Vagina (tissue), 2 donors: ENCODE measurements at places on chromosomes 5 and 9.

DNA sequence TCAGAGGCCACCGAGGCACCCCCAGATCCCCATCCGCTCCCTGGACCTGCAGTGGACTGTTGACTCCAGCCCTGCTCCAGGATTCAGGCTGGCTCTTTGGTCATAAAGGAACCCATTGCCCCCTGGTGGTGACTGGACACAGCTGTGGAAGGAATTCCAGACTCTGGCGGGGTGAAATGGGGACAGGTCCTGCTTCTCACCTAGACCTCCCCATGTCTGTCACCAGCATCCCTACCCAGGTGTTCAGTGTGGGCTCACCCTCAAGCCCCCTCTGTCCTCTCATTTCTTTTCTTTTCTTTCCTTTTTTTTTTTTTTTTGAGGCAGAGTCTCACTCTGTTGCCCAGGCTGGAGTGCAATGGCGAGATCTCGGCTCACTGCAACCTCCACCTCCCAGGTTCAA lies 25.5 kb upstream of the STXBP1 start:
- no peak for DNase-seq

GRCh38 chr5:141484310-141484640 lies 555 bp upstream of the PCDHGC4 start:
- no peak for DNase-seq

- DNase-seq: peak; percentile 77
Observed at GRCh38 chr9:755454-756381, 85.8 kb upstream of the DMRT1 start.

GRCh38 chr5:93674138-93674537 lies 67.3 kb downstream of the POU5F2 start:
- no peak for DNase-seq

DNA sequence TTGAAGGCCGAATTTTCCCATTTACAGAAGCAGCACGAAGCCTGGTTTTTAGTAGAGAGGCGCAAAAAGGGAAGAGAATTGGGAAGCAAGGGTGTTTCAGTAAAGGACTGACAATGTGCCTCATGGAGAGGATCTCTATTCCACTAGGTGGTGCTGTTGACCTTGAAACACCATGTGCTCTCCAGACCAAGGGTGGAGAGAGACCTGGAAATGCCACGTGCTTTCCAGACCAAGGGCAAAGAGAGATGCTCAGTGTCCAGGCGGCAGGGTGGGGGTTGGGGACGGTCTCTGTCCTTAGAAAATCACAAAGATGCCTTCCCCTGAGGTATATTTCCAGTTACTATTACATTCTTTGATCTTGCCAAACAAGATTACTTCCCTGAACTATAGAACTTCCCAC lies 425.3 kb downstream of the CSNK1G3 start:
- DNase-seq: no peak

DNA sequence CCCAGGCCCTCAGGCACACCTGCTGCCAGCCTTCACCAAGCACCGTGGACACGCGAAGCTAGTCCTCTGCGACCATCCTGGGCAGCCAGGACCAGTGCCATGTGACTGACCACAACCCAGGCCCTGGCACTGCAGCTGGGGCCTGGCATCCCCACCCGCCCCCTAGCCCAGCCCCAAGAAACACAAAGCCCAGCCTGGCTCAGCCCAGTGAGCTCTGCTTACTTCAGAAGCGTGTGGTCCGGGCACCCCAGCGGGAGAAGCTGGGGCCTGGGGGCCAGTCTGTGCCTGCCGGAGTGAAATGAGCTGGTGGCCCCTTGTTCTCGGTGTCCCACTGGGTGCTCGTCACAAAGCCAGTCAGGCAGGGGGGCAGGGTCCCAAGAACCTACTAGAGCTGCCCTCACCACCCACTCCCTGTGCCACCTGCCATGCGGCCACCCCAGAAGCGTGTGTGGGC lies 87.9 kb downstream of the KCNT1 start:
- no peak for DNase-seq

GRCh38 chr5:6936031-6936430 lies 222.8 kb downstream of the TENT4A start:
- DNase-seq: no peak

DNA sequence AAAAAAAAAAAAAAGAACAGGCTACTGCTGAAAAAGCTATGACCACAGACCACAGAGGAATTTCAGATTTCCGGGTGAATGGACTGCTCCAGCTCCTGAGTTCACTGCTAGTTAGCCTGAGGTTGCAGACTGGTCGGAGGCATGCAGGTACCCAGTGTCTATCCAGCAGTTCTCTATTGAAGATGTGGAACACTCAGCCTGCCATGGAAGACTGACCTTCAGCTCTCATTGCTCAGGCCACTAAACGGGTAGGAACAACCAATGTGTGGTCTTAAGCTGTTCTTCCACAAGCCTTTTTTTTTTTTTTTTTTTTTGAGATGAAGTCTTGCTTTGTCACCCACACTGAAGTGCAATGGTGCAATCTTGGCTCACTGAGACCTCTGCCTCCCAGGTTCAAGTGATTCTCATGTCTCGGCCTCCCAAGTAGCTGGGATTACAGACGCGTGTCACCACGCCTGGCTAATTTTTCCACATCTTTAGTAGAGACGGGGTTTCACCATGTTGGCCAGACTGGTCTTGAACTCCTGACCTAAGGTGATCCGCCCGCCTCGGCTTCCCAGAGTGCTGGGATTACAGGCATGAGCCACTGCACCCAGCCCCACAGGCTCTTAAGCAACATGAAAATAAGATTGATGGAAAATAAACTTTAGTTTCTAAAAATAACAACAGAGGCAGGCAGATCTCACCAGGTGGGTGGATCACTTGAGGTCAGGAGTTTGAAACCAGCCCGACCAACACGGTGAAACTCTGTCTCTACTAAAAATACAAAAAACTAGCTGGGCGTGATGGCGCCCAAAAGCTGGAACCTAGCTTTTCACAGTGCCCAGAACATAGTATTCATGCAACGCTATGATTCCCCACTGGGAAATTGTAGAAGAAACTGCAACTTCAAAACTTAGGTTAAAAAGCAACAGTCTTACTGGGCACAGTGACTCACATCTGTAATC lies 20.0 kb upstream of the NPM1 start:
- no peak for DNase-seq

GRCh38 chr9:129170229-129170628 lies 7.8 kb downstream of the IER5L start:
- DNase-seq: no peak

- DNase-seq: peak; percentile 67
Observed at GRCh38 chr9:98516897-98517503, 191.7 kb downstream of the GABBR2 start.

GRCh38 chr5:141135718-141136266 lies 786 bp downstream of the PCDHB5 start:
- DNase-seq: no peak

DNA sequence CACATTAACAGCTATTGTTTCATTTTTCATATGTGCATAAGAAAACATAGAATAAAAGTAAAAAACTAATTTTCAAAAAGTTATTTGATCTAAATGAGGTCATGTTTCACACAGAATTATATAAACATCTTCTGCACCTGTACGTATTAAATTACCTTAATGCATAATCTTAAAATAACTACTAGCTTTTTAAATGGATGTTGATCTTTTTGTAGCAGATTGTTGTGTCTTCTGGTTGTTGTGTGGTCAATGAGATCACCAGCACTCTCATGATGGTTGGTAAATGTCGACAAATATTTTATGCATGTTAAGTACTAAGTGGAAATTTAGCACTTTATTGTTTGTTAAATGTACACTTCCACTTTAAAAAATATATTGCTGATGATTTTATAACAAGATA lies 162.0 kb downstream of the AP3B1 start:
- no peak for DNase-seq

DNA sequence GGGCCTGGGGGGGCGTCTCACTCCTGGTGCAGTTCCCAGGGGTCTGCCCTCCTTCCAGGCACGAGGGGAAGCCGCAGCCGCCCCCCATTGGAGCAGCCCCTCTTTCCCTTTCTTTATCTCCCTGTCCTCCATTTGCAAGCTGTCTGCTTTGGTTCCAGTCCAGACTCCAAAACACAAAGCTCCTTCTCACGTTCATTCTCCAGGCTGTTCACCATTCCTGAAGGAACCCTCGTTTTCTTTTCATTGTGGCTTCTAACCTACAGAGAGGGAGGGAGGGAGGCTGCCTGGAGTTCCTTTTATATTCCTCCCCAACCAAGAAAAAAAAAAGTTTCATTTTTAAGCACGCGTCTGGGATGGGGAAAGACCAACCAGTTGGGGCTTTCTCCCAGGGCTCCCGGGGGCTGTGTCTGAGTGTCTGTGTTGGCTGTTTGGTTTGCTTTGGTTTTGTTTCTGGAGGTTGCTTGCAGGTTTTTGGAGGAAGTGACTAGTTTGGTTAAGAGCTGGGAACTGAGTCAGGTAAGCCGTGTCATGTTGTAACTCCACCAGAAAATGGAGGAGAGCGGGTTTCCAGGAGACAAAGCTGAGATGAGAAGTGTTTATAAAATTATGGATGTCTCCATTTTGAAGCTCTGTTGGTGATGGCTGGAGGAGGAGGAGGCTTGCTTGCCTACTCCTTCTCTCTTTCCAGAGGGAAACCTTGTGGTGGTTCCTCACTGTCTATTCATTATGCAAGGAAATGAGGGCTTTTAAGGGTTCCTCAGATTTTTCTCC lies 1.6 kb downstream of the ZNF462 start:
- DNase-seq: no peak

GRCh38 chr9:111759762-111760639 lies 34.7 kb downstream of the SHOC1 start:
- DNase-seq: no peak

GRCh38 chr5:96001262-96001661 lies 39.6 kb upstream of the ELL2 start:
- no peak for DNase-seq

- no peak for DNase-seq
Observed at GRCh38 chr5:173472164-173472563, 143.9 kb upstream of the STC2 start.

DNA sequence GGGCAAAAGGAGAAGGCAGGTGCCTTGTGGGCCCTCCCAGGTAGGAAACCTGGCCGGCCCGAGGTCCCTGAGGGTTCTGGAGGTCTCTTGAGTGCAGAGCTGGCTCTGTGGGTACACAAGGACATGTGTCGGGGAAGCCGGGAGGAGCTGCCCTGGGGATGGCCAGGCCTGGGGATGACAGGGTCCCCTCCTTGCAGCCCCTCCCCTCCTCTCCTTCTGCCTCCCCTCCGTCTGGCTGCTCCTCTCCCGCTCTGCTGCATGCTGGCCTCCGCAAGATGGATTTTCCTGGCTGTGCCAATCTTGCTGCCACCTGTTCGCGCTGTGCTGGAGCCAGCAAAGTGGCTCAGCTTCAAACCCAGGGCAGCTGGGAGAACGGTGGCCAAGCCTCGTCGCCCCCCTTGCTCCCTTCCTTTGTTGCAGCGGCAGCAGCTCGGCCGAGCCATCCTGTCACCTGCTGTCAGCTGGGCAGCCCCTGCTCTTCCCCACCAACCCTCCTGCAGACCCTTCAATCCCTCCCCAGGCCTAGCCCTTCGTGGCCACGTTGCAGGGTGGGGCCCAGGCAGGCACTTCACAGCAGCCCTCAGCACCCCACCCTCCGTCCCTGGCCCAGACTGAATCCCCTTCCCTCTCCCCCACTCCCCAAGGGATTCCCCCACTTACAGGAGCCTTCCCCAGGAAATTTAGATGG lies 17.6 kb upstream of the UNC5A start:
- no peak for DNase-seq

DNA sequence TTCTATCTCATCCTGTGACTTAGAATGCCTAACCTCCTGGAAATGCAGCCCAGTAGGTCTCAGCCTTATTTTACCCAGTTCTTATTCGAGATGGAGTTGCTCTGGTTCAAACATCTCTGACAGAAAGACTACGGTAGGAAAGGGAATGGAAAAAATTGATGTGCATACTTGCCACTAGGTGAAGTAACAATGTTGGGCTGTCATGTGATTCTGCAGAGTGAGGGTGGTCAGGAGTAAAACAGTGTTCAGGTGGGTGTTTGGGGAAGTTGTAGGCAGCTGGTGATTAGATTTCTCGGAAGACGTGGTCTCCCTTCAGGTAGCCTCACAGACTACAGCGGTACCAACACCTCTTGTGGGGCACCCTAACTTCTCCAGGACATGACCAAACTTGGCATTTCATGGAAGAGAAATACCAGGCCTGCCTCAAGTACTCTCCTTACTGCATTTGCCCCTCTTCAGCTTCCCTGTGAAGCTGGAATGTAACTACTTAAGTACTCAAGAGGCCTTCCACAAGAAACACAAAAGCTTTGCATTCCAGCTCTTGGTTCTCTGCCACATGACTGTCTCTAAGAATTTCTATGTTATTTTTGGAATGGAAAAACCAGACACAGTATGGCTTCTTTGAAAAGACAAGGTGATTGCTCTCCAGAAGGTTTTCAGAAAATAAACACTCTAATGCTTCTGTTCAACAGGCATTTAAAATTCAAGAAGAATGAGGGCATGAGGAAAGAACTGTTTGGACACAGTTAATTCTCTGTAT lies 17.4 kb upstream of the ENTREP1 start:
- DNase-seq: no peak

DNA sequence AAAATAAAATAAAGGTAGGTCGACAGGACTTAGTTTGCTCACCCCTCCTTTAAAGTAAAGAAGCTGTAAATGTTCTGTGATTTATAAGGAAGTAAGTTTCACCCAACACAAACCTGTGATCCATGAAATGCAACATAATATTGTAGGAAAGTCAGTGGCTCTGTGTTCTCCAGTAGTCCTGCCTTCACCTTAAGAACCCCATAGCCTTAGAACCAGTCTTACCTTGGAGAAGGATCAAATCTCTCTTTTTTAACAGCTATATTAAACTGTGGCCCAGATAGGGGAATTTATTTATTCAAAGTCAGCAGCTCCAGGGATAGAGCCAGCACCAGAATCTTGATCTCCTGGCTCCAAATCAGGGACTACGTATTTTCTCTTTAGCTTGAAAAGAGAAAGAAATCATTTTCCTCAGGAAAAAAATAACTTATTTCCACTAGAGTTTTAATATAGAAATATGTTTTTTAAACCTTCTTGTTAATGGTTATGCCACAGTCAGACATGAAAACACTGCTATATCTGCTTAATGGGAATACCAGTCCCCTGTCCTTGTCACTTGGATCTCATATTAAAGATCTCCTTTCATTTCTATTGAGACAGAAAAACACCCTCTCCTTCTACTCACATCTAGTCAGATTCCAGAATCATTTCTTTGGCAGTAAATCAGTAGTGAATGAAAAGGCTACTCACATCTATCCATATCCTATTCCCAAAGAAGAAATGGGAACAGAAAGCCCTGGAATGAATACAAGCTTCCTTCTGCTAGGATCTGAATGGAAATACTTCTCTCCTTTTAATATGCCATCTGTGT lies 269.2 kb upstream of the TNC start:
- no peak for DNase-seq

DNA sequence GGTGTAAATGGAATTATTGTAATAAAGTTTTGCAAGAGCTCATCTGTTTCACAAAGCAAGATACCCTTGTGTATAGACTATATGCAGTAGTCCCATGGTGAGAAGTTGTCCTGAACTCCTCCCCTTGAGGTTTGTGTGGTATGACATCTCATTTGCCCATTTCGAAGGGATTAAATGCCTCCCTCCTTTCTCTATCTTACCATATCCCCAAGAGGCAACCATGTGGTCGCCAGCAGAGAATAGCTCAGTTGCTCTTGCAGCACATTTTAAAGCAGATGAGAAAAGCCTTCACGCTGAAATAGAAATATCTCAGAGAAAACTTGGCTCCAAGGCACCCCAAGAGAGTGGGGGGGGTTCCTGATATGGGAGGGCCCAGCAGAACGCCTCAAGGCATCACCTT lies 4.6 kb downstream of the SEMA6A start:
- DNase-seq: no peak

GRCh38 chr5:42500003-42500599 lies 76.9 kb downstream of the GHR start:
- DNase-seq: no peak

- no peak for DNase-seq
Observed at GRCh38 chr5:143434261-143435209, 31.0 kb upstream of the NR3C1 start.
